ENCODE measurements at places on chromosomes 11 and 22.

GRCh38 chr11:92501066-92501739 lies 276.6 kb downstream of the FAT3 start:
- DNase-seq = no peak

DNA sequence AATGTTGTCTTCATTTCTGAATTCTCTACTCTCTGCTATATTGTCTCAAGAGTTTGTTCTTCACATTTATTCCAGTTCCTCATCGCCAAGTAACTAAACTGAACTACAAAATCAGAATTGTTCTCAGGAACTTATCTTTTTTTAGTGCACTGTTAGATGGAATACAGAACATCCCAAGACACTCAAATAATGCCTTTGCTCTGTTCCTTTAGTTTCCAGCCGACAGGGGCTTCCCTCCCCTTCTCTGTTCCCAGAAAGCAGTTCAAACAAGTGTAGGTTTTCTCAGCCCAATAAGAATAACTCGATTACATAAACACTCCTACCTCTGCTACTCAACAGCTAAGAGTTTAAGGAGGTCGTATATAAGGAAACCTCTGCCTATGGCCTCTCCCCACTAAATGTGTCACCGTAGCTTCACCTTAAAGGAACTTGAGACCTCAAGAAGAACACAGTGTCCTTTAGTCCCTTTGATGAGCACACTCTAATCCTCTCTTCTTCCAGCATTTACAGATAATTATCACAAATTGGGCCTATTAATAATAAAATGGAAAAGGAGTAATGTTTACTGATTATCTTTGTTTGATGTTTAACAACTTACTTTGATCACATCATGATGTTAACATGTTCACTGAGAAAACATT lies 6.9 kb downstream of the POU2AF3 start:
- no peak for DNase-seq

DNA sequence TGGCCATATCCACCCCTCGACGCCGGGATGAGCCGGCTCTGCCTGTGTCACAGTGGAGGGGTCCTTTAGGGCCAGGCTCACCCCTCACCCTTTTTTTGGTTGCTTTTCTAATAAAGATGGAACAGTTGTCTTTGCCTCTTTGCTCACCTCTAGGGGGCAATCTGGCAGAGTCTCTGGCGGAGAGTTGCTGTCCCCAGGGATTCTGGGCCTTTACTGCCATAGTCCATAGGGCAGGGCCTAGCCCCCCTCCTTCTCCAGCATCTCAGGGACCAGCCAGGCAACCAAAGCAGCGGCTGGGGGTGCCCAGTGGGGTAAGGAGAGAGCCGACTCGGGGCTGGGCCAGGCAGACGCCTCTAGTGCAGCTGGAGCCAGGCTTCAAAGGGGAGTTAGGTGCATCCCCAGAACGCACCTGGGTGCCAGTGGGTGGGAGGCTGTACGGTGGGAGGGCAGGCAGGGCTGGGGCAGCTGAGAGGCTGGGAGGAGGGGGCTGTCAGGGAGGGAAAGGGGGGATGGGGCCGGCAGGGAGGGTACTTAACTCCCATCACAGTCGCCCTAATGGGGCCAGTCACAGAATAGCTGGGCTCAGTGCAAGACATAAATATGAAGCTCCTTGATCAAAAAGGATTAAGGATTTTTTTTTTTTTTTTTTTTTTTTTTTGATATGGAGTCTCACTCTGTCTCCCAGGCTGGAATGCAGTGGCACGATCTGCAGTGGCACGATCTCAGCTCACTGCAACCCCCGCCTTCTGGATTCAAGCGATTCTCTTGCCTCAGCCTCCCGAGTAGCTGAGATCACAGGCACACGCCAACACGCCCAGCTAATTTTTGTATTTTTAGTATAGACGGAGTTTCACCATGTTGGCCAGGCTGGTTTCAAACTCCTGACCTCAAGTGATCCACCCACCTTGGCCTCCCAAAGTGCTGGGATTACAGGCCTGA lies 2.5 kb upstream of the SUSD2 start:
- DNase-seq = peak; percentile 30

GRCh38 chr22:25902402-25902801 lies 160.4 kb downstream of the MYO18B start:
- DNase-seq = no peak

- DNase-seq = peak; percentile 58
These were observed 27.0 kb upstream of the AMOTL1 start for GRCh38 chr11:94741022-94741679.

DNA sequence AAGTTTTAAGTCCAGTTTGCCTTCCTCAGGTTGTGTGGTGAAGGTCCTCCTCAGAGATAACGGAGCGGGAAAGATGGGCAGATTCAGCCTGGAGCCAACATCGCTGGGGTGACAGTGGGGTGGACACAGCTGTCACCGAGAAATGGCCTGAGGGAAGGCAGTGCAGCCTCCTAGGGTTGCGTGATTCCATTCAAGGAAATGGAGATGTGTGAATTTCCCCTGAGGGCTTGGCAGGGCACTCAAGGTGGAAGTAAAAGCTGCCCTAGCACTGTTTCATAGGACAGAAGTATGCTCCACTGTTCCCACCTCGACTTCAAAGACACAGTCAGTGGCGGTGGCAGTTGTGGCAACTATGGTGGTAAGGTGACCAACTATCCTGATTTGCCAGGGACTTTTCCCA lies 15.4 kb upstream of the CAT start:
- no peak for DNase-seq

- peak; percentile 8 for DNase-seq
These were observed 48.7 kb upstream of the TNRC6B start for GRCh38 chr22:40128989-40129388.

DNA sequence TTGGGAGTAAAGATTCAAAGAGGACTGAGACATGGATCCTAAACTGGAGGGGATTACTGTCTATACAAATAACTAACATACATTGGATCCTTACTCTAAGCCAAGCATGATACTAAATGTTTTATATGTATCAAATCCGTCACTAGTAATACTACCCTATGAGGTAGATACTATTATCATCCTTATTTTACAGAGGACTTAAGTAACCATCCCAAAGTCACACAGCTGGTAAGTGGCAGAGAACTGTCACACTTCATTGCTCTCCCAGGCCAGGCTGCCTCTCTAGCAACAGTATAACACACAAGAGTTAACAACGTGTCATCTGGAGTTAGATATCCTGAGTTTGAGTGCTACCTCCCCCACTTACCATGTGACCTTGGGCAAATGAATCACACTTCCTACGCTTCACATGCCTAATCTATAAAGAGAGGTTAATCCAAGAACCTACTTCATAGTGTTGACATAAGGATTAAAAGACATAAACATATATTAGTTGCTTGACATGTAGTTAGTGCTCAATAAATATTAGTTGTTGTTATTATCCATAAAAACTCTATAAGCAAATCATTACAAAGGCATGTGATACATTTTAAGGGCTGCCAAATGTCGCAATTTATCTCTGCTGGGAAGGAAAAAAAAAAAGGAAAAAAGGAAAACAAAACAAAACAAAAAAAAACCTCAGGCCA lies 33.8 kb upstream of the SPON1 start:
- DNase-seq = peak; percentile 74

GRCh38 chr11:115194802-115195110 lies 309.5 kb downstream of the CADM1 start:
- no peak for DNase-seq

DNA sequence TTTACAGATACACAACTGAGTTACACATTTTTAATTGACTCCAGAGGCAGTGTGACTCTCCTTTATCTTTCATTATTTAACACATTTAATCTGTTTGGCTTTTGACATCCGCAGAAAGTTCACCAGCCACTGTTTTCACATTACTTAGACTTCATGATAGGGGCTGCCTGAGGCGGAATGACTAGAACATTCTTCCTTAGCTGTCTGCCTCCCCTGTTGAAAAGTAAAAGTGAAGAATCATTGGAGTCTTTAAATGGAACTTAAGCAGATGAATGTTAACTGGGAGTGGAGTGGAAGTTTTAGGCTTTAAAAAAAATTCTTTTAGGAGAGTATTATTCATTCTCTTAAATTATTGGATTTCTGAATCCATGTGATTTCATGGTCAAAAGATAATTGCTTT lies 229.2 kb upstream of the MTNR1B start:
- DNase-seq = no peak

DNA sequence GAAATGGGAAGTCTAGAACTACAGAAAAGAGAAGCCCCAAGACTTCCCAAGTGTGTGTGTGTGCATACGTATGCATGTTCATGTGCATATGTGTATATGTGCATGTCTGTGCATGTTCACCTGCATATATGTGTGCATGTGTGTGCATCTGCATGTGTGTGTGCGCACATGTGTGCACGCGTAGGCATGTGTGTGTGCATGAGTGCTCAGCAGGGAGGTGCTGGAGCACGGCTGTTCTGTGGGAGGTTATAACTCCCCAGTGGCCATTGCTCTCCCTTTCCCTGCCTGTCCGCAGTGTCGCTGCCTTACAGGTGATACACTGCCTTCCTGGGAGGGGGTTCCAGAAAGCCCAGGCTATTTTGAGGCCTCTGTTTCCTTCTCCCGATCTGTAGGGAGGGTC lies 29.8 kb downstream of the B3GAT1 start:
- DNase-seq = no peak

DNA sequence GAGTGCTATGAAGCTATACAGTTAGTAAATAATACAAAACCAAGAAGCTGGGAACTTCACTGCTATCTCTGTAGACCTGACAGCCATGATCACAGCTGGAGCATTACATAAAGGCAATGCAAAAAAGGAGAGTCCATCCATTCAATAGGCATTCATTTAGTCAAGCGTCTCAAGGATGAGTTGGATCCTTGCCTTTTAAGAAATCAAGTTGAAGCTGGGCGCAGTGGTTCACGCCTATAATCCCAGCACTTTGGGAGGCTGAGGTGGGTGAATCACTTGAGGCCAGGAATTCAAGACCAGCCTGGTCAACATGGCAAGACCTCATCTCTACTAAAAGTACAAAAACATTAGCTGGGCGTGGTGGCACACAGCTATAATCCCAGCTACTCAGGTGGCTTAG lies 48.1 kb upstream of the ALKBH3 start:
- DNase-seq = no peak

DNA sequence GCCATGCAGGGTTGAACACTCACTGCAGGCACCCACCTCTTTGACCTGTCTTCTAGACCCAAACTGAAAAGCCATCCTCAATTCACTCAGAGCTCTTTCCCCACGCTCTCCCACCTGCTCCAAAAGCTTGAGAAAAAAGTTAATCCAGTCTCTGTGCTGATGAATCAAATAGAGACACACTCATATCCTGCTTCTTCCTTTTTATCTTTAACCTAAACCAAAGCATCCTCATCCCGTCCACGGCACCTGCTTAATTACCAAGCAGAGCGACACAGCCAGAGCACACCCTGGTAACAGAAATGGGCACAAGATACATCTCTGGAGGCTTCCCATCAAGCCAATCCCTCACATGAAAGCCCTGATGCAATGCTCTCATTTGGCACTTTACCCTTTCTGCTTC lies 102.6 kb downstream of the PLEKHA7 start:
- no peak for DNase-seq

- DNase-seq = peak; percentile 76
These were observed 140.8 kb downstream of the CCDC81 start for GRCh38 chr11:86515297-86516094.

DNA sequence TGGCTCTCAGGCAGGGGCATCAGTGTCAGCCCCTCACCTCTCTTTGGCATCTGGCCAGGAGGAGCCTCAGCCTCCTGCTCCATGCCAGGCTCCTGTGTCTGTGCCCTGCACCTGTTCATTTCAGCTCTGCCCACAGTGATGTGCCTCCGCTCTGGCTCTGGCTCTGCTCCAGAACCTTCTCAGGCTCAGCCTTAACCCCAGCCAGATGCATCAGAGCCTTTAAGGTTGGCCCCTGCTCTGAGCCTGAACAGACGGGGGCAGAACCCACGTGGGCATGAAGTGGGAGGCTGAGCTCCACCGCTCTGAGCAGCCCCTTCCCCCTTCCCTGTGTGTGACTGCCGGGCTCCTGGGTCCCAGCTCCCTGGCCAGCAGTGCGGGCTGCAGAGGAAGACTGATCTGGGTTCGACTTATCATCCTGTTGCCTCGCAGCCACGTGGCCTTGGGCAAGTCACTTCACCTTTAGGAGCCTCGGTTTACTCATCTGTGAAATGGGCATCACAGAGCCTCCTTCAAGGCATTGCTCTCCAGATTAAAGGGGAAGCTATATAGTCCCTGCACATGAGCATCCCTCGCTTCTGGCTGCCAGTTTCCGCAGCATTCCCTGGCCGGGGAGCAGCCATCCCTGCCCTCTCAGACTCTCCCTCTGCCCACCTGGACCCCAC lies 44.7 kb upstream of the RTL6 start:
- DNase-seq = no peak

GRCh38 chr11:129333873-129334272 lies 41.8 kb upstream of the BARX2 start:
- DNase-seq = no peak

DNA sequence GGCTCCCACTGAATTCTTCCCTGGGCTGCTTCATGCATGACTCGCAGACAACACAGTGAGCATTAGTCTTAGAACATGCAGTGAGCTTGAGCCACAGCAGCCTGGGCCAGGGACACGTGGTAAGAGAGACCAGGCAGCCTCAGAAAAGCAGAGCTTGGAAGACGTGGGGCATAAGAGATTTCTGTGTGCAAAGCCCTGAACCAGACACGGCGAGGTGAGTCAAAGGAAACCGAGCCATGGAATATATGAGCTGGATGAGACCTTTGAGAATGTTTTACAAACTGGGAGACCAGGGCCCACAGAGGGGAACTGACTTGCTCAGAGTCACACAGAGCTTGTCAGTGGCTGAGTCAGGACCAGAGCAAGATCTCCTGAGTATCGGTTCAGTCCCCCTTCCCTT lies 8.5 kb upstream of the FXYD6 start:
- peak; percentile 24 for DNase-seq

DNA sequence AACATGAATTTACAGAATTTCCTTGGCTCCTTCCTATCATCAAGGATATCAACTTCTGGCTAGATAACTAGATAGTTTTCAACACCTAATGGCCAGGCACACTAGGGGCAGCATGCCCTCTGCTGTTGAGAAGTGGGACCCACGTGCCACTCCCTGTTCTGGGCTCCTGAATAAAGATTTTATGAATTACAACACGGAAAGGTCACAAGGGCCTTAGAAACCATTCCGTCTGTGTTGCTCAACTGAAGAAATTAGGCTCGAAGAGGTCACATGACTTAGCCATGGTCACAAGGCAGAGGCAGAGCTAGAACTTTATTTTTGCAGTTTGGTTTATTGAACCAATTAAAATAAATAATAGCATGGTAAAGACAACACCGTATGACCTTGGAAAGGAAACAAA lies 36.0 kb downstream of the PRCP start:
- DNase-seq = peak; percentile 76

- no peak for DNase-seq
These were observed 81.3 kb downstream of the SERGEF start for GRCh38 chr11:17931595-17931994.

GRCh38 chr11:27443746-27444507 lies 28.7 kb downstream of the LGR4 start:
- DNase-seq = no peak
